ENCODE measurements at places on chromosomes 4 and X.

- DNase-seq = peak; percentile 27
Measured at GRCh38 chrX:155216940-155217440, 730 bp downstream of the VBP1 start.

DNA sequence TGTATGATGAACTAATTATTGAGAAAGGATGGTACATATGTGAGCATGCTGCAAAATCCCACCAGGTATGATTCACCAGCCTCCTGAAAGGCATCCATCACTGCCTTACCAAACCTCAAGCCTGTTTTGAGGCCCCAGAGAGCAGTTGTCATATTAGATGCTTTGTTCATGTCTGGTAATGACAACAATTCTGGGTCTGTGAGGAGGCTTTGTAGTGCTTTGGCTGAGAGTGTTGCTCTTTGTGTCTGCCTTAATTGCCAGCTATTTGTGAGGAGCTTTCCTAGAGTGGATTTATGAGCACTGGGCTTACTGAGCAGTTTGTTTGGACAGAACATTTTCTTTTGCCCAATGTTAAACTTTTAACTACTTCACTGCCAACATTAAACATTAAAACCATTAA lies 69.2 kb downstream of the HEPH start:
- DNase-seq = peak; percentile 34

- DNase-seq = peak; percentile 70
Measured at GRCh38 chr4:147732518-147733235, 789 bp downstream of the ARHGAP10 start.

DNA sequence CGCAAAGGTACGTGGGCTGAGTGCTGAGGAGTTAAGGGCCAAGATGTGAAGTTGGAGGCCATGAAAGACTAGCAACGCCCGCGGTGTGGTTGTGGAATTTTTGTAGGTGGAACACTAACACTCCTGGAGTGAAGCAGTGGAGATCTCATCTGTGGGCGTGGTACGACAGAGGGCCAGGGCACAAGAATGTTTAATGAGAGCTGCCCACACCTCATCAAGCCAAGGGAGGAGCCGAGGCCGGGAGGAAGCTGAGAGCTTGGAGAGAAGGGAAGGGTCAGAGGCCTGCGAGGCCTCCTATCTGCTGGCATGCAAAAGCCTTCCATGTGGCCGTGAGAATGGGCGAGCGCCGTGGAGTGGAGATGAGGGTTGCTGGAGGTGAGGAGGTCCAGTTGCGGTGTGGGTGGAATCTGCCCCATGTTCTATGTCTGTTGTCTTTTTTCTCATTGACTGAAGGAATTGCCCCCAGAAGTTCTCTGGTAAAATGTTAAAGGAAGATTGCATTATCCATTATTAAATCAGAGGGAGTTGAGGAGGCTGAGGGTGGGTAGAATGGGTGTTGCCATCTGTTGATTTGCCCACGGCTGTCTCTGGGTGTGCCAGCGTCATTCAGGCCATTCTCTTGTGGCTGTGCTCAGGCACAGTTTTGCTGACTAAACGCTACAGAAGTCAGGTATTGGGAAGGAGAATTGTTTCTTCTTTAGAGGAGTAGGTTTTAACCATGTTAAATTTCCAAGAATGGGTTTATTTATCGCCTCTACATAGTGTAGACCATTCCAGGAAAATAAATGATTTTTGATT lies 19.8 kb downstream of the SNX25 start:
- DNase-seq = no peak

Data from myocyte (in vitro differentiated cells).